Activated CD4-positive, alpha-beta T cell treated with anti-CD3 and anti-CD28 coated beads, Interleukin-2, Interleukin-6, amounts not matched to agents 100 ng/mL and 50 ng/mL, durations not matched to agents 16 hours and 8 hours (primary cell): ENCODE measurements at places on chromosomes 11 and 22.

DNA sequence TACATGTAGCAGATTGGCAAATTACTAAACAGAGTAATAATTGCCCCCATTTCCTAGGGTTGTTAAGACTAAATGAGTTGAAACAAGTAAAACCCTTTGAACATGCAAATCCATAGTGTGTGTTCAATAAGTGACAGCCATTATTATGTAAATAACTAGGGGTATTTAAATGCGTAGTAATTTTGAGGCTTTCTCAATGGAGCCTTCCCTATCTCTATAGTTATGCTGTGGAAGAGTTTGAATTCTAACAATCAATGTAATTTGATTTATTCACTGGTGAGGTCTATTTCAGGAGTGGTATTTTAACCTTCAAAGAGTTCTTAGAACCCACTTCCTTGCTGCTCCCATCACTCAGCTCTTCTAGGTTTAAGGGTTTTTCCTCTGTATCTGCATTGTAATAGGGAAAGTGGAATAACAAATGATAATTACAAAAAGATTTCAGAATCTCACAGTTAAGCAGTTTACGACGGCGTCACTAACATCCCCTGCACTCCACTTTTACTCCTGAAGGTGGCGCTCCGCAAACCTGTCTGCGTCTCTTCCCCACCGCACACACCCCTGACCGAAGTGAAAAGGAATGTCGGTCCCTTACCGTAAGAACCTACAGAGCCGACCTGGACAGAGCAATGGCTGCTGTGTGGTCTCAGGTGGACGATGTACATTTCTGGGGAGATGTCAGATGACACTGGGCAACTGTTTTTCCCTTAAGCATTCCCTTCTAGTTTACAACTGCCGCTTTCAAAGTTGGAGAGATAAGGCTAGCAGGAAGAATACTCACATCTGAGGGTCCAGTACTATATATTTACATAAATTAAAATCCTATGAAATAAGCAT, 80.8 kb downstream of the ZC3H12C start:
- DNase-seq = peak; percentile 73

- no peak for DNase-seq
Observed at GRCh38 chr11:10158461-10158860, 135.6 kb downstream of the SBF2 start.

DNA sequence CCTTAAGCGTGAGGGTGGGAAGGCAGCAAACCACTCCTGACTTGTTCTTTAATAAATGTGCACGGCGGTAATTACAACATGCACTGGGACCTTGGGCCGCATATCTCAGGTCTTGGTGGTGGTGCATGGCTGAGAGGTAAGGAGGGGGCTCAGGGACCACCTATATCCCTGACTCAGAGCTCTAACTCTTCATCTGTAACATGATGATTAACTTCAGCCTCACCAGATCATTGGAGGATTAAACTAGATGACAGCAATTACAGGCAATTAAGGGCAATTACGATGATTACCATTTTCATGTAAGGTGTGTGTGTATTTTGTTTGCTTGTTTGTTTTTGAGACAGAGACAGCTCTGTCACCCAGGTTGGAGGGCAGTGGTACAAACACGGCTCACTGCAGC, 45.0 kb downstream of the FBLN1 start:
- DNase-seq = no peak

DNA sequence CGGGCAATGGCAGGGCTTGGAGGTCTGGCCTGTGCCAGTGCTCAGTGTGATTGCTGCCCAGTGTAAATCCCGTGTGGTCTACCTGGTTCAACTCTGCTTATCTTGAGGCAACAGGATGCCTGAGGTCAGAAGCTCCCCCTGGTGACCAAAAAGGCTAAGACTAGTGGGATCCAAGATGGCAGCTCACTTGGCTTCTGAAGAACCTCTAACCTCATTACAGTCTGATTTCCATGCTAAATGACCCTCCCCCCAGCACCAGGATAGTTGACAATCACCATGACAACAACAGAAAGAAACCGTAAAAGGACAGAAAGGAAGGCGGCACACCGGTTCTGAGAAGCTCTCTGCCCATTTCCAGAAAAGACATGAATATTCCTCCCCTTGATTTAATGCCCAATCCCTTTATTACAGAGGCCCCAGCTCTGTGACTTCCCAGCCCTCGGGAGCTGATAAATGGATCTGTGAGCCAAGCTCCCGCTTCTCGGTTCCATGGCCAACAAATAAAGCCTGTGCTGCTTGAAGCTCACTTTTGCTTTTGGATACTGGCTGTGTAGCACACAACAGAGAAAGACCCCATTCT, 398.4 kb downstream of the CTTN start:
- DNase-seq = peak; percentile 5

DNA sequence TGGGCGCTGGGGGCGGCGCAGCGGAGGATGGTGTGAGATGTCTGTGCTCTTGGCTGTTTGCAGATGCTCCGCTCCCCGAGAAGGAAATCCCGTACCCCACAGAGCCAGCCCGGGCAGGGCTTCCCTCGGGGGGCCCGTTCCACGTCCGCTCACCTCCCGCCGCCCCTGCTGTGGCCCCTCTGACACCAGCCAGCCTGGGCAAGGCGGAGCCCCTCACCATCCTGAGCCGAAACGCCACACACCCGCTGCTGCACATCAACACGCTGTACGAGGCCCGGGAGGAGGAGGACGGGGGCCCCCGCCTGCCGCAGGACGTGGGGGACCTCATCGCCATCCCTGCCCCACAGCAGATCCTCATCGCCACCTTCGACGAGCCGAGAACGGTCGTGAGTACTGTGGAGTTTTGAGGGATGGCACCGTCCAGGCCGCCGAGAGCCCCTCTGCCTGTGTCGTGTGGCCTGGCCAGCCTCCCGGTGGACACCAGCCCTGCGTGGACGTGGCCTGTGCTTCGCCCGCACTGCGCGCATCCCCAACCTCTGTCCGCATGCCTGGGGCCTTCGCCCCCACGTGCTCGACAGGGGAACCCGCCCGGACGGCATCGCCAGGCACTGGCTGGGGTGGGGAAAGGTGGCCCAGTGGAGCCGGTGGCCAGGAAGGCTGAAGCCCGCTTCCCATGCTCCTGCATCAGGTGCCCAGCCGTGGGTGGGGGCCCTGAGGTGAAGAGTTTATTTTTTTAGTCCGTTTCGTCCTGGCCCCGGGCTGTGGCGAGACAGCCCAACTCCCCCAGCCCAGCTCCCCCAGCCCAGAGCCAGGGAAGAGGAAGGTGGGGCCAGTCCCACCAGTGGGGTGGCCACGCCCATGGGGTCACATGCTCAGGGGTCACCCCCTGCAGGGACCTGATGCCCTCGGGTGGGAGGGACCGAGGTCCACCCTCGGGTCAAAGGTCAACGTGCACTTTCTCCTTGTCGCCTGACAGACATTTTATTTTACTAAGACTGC, 6.5 kb upstream of the TRABD start:
- DNase-seq = no peak
